ENCODE measurements at places on chromosomes 2 and 18.

GRCh38 chr2:163644238-163644637, 91.6 kb downstream of the FIGN start:
- DNase-seq = no peak

- no peak for DNase-seq
These were observed 7.9 kb upstream of the TMX3 start for GRCh38 chr18:68722821-68723220.

DNA sequence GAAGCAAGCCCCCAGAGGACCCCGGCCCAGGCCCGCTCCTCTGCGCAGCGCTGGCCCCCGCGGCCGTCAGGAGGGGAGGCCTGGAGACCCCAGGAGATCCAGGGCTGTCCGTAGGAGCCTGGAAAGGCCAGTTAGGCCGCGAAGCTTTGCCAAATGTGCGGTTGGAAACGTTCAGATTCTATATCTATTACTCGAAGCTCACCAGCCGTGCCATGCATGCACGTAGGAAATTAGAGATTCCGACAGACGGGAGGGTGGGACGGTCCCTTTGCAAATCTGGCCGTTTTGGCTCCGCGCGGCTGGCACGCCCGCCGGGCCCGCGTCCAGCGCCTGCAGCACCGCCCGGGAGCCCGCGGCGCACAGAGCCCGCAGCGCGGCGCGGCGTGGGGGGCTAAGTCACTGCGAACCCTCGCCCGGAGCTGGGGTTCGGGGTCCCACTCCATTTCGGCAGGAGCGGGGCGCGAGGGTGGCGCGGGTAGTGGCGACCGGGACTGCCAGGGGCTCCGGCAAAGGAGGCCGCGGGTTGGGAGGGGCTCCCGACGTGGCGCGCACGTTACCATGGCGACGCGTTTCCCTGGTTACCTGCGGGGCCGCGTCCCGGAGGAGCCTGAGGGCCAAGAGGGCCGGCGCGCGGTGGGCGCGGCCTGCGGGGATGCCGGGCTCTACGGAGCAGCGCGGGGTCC, 488.6 kb upstream of the SMIM21 start:
- DNase-seq = no peak

- DNase-seq = no peak
These were observed 42.8 kb downstream of the ATOH8 start for GRCh38 chr2:85796341-85797262.

DNA sequence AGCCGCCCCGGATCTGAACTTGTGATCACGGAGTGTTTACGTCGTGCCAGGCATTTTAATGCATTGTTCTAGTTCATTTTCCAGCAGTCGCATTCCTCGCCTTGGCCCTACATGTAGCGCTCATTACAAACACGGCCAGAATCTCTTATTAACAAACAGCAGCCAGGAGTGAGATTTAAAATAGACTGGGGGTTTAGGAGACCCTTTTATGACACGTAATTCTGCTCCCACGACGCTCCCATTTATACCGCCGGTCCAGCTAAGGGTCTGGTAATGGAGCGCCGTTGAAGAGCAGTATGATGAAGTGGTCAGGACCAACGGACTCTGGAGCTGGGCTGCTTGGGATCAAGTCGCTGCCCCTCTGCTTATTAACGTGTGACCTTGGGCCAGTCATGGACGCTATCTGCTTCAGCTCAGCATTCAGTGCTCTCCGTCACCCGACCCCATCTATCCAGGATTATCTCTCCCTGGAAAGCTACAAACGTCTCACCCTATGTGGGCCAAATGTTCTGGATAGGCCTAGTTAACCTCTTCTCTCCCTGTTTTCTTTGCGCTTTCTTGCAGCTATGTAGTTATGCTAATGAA, 745 bp downstream of the MSH2 start:
- DNase-seq = no peak

Measured in GM13976 (cell line).